Amniotic epithelial cell (primary cell): ENCODE measurements at places on chromosomes 12 and 14.
A peak's percentile ranks its signal among the peaks of the same experiment; 100 is the strongest.

DNA sequence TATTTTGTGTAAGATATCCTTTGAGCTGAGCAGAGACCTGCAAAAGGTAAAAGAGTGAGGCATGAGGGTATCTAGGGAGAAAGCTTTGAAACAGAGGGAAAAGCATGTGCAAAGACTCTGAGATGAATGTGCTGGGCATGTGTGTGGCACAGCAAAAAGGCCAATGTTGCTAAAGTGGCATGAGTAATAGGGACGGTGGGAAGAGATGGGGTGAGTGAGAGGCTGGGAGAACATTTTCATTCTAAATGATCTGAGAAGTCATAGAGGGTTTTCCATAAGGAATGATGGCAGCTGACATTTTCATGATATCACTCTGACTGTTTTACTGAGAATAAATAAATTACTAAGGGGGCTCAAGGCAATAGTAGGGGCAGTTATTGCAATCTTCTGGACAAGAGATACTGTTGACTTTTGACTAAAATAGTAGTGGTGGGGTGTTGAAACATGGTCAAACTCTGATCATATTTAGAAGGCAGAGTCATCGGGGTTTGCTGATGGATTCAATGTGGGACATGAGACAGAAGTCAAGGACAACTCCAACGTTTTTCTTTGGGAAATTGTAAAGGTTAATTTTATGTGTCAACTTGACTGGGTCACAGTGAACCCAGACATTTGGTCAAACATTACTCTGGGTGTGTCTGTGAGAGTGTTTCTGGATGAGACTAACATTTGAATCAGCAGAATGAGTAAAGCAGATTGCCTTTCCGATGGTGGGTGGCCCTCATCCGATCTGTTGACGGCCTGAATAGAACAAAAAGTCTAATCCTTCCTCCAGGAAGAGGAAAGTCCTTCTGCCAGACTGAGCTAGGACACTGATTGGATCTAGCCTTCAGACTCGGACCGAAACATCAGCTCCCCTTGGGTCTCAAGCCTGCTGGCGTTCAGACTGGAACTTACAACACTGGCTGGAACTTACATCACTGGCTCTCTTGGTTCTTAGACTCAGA lies 193.9 kb upstream of the PLXNC1 start:
- peak; percentile 11 for DNase-seq

DNA sequence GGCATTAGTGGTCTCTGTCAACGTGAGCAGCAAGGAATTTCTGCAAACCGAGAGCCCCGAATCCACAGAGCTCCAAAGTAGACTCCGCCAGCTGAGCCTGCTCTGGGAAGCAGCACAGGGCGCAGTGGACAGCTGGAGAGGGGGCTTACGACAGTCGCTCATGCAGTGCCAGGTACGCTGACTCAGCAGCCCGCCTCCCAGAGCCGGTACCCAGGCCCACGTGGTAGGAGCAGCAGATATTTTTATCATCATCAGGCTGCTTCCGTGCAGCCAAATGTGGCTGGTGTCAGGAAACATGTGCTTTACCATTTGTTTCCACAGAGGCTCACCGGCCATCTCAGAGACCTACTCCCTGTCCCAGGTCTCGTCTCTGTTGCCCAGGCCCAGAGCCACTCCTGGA lies 73.7 kb downstream of the ESR2 start:
- DNase-seq: peak; percentile 77

GRCh38 chr14:103739793-103740501 lies 24.3 kb downstream of the ZFYVE21 start:
- DNase-seq: no peak

DNA sequence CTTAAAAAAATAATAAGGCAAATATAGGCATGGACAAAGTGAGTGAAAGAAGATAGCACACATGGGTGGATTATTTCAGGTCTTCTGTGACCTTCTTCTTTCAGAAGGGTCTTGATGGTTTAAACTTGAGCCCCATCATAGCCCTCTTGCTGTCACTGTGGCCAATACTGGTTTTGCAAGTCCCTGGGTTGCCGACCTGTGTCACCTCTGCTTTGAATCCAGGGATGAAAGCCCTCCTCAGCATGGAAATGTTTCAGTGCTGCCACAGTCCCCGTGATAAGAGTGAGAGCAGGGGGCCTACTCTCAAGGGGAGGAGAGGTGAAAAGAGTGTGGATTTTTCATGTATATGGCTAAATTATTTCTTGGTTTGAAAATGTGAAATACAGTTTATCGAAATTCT lies 30.2 kb upstream of the ATF1 start:
- DNase-seq: no peak

GRCh38 chr14:44897845-44898151 lies 63.9 kb downstream of the KLHL28 start:
- no peak for DNase-seq

GRCh38 chr14:75283162-75283832 lies 4.7 kb downstream of the FOS start:
- peak; percentile 73 for DNase-seq

DNA sequence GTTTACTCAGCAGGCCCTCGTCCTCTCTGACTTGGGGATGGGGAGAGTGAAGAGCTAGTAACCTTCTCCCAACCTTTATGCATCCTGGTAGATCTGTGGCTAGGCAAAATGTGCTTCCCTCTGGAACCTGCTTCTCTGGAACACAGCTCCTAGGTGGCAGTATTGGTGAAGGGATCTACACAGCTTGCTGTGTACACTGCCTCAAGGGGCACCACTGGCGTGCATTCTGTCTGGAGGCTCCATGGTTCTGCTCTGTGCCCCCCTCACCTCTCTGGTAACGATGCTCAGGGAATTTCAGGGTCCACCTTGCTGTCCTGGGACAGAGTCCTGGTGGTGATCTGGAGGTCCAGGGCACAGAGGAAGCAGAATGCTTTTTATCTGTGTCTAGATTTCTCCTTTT lies 43.5 kb upstream of the KCNA5 start:
- DNase-seq: no peak

GRCh38 chr14:23296012-23296777 lies 6.5 kb downstream of the PPP1R3E start:
- no peak for DNase-seq

- DNase-seq: peak; percentile 4
Observed at GRCh38 chr12:125773033-125773640, 707.9 kb downstream of the AACS start.

DNA sequence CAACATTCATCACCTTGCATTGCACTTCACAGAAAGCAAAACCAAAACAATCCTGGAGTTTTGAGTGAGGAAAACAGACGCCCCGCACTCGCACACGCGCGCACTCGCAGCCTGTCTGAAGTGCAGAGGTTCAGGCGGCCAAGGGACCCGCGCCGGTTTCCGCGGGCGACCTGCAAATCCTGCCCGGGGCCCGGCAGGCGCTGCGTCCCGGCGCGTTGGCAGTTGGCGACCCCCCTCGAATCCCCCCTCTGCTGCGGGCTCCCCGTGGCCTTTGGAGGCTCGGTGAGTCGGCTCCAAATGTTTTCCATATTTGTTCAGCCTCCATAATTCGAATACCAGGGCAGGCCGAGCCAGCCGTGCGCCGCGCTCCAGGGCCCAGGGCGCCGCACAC lies at the start of gene SSPN:
Gene SSPN (plus strand): TSS at position 324 of the 391 bp plus-strand sequence. CDS start 100 bp downstream, outside the sequence.
- DNase-seq: peak; percentile 63

DNA sequence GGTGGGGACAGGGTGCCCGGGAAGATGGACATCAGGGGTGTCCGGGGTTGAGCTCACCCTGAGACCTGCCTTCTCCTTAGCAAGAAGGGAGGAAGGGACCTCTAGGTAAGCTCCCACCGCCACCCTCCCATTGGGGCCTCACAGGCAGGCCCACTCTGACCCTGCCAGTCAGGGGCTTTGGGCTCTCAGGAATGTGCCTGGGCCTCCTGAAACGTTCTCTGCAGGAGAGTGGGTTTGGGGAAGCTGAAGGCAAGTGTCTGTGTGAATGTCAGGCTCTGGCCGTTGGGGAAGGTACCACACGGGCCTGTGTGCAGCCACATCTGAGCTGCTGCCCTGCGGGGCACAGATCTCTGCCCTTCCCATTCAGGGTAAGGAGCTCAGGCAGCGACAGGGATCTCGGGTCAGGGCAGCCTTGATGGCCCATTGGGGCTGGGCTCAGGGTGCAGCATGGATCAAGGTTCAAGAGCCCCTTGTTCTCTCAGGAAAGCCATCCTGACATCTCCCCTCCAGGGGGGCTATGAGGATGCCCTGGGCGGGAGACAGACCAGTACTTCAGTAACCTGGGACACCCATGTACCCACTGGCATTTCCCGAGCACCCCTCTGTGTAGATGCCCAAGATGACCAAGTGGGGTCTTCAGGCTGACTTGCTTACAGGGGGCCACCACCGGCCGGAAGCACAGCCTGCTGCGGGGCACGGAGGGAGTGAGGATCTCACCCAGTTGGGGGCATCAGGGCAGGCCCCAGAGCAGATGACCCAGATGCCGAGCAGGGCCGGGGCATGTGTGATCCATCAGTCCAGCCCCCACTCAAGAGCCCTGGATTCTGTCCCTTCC lies 29.7 kb downstream of the FAM222A start:
- no peak for DNase-seq

DNA sequence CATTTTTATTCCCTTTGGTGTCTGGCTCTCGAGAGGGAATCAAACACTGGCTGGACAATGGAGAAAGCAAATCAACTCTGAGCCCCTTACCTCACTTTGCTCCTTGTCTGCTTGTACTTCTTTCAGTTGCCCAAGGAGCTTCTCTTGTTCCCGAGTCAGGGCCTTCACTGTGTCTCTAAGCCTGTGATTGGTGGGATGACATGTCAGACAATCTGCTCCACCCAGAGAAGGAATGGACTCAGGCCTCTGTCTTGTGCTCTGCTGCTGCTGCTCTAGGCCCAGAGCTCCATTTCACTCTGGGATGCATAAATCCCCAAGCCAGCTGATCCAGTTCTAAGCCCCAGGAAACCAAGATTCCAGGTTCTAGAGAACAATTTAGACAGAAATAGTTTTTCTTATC lies 7.6 kb downstream of the CALCOCO1 start:
- peak; percentile 37 for DNase-seq

GRCh38 chr14:73924337-73924736 lies 25.6 kb downstream of the FAM161B start:
- DNase-seq: peak; percentile 17

DNA sequence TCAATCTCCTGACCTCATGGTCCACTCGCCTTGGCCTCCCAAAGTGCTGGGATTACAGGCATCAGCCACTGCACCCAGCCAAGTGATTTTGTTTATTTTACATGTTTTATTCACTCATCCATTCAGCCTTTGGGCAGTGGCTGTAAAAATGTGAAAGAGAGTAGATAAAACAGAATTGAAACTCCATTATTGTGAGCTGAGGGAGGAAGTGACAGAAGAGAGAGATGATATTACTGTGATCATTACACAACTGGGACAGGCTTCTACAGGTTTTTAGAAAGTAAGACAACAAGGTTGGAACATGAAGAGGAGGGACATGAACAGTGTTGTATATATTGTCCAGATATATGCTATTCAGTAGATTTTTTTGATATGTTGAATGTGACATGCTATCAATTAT lies 25.0 kb downstream of the CREBL2 start:
- DNase-seq: no peak
